B cell (primary cell): ENCODE measurements at places on chromosomes 13 and 19. TPM values are rescaled to one million over a fixed set of nuclear protein-coding genes. Genes with fewer than 3 reads are reported as not detected.

GRCh38 chr19:33868788-33869412, 72.2 kb downstream of the KCTD15 start:
- DNase-seq = no peak

DNA sequence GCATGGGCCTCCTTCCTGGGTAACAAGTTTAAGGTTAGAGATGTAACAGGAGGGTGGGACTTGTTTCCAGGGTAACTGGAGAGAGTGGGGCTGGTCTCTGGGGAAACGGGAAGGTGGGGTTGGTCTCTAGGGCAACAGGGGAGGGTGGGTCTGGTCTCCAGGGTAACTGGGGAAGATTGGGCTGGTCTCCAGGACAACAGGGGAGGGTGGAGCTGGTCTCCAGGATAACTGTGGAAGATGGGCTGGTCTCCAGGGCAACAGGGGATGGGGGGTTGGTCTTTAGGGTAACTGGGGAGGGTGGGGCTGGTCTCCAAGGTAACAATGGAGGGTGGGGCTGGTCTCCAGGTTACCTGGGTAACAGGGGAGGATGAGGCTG, 36.5 kb downstream of the SPTBN4 start:
- no peak for DNase-seq

GRCh38 chr13:111883571-111884343, 183.2 kb upstream of the SOX1 start:
- DNase-seq = no peak

DNA sequence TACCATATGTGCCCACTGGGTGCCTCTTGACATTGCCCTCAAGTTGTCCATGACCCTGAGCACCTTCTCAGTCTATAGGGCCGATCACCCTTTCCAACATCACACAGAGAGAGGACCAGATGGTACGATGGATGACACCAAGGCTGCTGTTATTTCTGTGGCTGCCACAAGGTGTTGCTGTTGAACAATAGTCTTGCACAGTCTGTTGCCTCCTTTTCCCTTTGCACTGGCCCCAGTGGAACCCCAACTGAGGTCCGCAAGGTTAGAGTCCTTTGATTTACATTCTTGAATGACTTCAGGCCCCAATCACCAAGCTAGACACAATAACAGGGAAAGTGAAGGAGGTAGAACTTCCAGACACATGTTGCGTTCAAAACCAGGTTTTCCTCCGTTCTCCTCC, 52.0 kb downstream of the TINCR start:
- no peak for DNase-seq

- peak; percentile 59 for DNase-seq
These were observed at the start of gene ETV2 for GRCh38 chr19:35641515-35642151. TSS of gene ETV2 (plus strand) at chr19:35641745. CDS start at chr19:35642461, 716 bp downstream.

- no peak for DNase-seq
These were observed 1.0 kb upstream of the ETFB start for GRCh38 chr19:51367255-51367564.

GRCh38 chr13:30900952-30901749, 4.9 kb upstream of the MEDAG start:
- no peak for DNase-seq

- DNase-seq = no peak
These were observed 67.8 kb downstream of the SUCLA2 start for GRCh38 chr13:47932950-47933923.

- no peak for DNase-seq
These were observed 176.3 kb downstream of the GPC5 start for GRCh38 chr13:91574766-91575165.

- no peak for DNase-seq
These were observed 177.4 kb upstream of the UBL3 start for GRCh38 chr13:30027569-30028455.

The ZNF490 gene
- 19.9 and 21.2 TPM in 2 replicates for total RNA-seq

GRCh38 chr13:94251831-94252608, 227.5 kb downstream of the DCT start:
- DNase-seq = no peak

- no peak for DNase-seq
These were observed 17.0 kb upstream of the N4BP2L2 start for GRCh38 chr13:32555613-32556012.

DNA sequence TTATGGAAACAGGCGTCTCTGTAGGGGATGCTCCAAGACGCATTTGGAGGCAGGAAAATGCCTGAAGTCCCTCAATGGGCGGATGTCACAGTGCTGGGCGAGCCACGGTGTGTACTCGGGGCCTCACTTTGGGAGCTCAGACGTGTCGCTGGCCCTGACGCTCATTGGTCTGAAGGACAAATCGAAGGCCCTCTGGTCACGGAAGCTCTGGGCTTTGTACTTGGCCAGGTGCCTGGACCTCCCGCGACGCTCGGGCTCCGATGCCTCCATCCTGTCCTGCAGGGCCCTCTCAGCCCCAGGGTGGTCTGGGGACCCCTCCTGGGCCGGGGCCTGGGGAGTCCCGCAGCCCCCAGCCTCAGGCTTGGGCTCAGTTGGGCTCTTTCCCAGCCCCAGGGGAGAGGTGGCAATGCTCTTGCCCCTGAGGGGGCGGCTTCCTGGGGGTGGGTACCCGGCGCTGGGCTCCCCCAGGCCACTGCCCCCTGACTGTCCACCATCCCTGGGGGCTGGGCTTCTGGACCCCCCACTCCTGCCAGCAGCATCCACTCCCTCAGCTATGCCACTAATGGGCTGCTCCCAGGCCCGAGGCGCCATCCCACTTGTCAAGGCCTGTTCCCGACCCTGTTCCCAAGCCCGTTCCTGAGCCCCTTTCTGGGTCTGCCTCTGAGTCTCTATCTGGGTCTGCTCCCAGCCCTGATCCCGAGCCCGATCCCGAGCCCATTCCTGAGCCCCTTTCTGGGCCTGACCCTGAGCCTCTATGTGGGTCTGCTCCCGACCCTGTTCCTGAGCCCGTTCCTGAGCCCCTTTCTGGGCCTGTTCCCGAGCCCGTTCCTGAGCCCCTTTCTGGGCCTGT, 39.5 kb upstream of the GRTP1 start:
- DNase-seq = no peak
